Renal cortical epithelial cell (primary cell): ENCODE measurements at places on chromosomes 3 and 15.

DNA sequence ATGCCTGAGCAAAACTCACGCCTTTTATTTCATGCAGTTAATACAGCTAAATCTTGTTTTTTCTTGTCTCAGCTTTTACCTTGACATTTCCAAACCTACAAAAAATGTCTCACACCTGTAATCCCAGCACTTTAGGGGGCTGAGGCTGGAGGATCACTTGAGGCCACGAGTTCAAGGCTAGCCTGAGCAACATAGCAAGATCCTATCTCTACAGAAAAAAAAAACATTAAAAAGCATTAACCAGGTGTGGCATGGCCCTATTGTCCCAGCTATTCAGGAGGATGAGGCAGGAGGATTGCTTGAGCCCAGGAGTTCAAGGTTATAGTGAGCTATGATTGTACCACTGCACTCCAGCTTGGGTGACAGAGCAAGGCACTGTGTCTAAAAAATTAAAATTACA lies 3.9 kb upstream of the TMEM212 start:
- DNase-seq, result no peak

- no peak for DNase-seq
These were observed 23.1 kb upstream of the TXNRD3 start for GRCh38 chr3:126677862-126678503.

- no peak for DNase-seq
These were observed 23.1 kb downstream of the PPARG start for GRCh38 chr3:12312010-12312409.

DNA sequence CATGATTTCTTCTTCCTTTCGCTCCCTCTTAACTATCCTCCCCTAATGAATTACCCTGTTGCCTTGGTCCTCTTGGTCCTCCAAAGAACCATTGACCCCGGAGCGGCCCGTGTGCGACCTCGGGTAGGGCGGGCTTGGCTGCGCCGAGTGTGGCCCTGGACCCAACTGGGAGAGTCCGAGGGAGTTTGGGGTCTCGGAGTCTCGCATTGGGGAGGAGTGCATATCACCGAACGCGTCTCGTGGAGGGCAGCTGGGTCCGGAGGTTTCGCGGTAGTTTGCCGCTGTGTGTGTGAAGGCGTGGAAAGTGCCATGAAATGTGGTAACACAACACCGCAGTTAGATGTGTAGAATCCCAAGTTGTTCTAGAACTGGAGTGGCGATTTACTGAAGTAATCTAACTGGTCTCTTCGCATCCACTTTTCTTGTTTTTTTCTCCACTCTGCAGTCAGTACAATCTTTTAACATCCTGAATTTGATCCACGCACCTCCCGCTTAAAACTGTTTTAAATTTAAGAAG lies 363 bp downstream of the GTF2E1 start:
- DNase-seq, result no peak

DNA sequence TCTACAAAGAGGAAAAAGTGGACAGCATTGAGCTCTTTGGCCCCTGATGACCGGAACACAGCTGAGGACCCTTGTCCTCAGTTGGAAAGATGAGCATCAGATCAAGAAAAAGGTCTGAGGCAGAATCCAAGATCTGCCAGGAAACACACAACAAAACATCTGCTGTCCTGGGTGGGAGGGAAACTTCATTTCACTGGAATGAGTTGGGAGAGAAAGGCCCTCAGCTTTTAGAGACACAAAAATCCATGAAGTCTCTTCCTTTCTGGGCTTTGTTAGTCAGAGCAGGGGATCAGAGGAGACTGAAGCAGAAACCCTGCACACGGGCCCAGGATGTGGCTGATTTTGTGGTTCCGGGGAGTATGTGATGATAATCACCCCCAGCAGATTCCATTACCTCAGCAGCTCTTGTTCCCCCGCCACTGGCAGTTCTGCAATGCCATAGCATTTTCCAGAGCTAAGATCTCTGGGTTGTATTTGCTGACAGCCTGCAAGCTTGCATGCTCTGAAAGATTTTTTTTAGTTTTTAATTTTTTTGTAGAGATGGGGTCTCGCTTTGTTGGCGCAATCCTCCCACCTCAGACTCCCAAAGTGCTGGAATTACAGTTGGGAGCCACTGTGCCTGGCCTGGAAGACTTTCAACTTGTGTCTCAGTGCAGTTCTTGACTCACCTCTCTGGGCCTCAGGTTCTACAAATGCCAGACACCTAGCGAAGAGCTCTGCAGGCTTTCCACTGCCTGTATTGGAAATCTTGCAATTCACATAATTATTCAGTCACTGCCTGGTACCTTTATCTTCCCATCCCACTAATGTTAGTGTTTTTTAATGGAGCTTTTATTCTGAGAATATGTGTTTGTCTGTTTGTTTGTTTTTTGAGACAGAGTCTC lies 5.8 kb upstream of the TATDN2 start:
- peak; percentile 66 for DNase-seq

GRCh38 chr15:83943043-83943442 lies 289.1 kb downstream of the ADAMTSL3 start:
- no peak for DNase-seq

DNA sequence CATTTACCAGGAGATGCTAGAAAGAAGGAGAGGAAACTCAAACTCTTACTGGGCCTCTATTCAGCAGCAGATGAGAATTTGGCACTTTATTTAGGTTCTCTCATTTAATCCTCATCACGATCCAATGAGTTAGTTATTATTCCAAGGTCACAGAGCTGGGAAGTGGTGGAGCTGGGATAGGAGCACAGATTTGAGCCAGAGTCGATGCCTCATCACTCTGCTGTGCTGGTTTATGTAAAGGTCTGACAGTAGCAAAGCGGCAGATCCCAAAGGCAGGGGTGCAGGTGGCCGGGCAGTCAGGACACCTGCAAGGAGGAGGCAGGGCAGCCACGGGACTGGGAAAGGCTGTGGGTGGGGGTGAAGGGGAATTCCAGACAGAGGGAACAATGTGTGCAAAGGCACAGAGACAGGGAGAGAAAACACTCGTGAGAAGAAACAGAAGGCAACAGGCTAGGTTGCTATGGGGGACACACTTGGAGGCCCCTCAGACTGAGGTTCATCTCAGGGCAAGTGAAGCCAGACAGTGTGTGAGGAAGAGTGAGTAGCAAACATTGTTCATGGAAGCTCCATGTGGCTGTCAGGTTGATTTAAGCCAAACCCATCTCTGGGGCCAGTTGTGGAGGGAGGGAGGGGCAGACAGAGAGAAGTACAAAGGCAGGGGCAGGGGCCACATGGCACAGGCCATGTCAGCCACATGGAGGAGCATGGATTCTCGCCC lies 26.8 kb downstream of the RAB6B start:
- peak; percentile 9 for DNase-seq
